ENCODE measurements at places on chromosomes 7 and 10.
A peak's percentile ranks its signal among the peaks of the same experiment; 100 is the strongest.

DNA sequence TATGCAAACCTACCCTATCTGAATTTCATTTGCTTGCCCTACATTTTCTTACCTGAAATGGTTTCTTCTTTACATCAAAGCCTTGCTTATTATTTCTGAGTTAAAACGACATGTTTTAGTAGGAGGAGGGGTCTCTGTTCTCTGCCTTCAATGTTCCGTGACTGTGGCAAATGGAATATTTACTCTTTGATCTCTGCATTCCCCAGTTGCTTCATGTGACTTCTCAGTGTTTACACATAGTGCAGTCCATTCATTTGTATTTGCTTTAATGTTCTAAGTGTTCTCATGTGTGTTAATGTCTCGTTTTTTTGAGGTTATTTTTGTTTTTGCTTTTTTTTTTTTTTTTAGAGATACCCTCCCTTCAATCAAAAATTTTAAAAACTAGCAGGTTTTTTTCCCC, 75.8 kb downstream of the GNAI1 start:
- DNase-seq, result peak; percentile 46

DNA sequence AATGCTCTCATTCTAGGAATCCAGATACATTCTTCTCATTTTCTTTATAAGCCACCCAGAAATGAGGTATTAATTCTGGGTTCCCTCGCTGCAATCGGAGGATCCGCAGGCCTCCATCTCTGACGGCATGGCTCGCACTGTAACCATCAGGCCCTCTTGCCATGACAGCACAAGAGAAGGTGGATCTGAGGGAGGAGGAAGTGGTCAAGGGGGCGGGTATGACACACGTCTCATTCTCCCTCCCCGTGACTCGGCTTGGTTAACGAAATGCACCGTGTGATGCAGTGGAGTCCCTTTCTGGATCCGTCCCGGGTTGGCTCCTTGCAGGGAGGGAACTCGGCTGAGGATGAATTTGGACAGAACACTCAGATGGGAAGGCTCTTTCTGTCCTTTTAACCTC, 280.2 kb downstream of the TCERG1L start:
- DNase-seq, result no peak

GRCh38 chr10:48224979-48225560, 49.4 kb downstream of the FRMPD2 start:
- no peak for DNase-seq

DNA sequence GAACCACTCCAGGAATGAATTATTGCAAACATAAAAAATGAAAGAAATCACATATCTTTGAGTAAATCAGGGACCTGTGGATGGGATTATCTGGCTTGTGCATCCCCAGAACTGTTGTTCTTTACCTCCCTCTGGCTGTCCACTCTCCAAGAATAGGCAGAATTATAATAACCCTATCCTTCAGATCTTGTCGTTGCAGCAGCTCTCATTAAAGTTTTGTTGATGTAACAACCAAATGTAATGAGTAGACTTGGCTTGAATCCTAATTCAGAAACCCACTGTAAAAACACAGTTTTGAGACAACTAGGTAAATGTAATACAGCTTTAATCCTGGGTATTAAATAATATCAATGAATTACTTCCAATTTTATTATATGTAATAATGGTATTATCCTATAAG, 16.2 kb downstream of the LSM5 start:
- DNase-seq, result no peak

GRCh38 chr10:100568912-100569311, 33.2 kb downstream of the HIF1AN start:
- DNase-seq, result no peak

GRCh38 chr7:150850273-150850672, 2.0 kb upstream of the AOC1 start:
- no peak for DNase-seq

GRCh38 chr7:70288781-70289456, 690.6 kb downstream of the AUTS2 start:
- DNase-seq, result no peak

- no peak for DNase-seq
Measured at GRCh38 chr7:9407816-9408215, 974.4 kb downstream of the NXPH1 start.

DNA sequence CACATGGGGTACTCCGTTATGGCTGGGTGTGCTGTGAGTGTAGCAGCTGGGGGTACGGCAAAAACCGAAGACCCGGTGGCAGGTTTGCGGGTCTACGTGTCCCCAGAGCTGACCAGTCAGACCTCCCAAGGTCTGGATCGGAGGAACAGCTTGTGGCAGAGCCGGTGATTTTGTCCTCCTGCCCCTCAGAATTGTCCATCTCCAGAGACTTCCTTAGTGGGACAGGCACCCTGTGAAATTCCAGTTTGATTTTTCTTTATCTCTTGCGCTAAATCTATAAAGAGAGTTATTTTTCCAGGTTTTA, 1.0 kb downstream of the EIF3B start:
- DNase-seq, result no peak

GRCh38 chr10:79339266-79339665, 8.0 kb upstream of the PPIF start:
- DNase-seq, result no peak

GRCh38 chr7:150686030-150686631, 625 bp downstream of the GIMAP2 start:
- DNase-seq, result no peak

DNA sequence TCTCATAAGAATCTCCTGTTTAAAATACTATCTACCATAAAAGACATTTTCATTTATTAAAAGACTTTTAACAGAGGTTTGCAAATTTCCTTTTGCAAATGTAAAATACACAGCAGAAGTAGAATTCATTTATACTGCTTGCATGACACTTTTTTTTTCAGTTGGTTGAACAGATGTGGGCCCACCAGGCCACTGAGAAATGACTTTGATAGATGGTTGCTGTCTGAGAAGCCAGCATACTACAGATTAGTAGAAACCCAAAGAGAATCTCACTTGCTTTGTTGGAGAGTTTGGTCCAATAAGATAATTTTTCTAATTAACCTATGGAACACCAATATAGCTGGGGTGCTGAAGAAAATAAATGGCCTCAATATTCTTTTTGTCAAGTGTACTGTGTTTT, 66.3 kb downstream of the PHF14 start:
- no peak for DNase-seq

DNA sequence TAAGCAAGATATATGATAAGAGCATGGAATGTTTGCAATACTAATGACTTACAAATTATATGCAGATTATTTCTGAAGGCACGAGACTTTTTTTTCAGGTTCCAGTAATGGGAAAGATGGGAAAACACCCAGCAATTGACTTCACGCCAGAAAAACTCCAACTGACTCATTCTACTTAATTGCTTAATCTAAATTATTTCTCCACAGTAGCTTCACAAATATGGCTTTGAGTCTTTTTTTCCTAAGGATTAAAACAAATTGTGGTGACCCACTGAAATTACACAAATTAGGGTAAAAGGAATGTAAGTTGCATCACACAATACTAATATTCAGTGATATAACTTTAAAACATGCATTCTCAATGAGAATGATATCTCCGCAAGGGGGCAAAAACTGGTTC, 138.7 kb downstream of the GNAI1 start:
- no peak for DNase-seq

DNA sequence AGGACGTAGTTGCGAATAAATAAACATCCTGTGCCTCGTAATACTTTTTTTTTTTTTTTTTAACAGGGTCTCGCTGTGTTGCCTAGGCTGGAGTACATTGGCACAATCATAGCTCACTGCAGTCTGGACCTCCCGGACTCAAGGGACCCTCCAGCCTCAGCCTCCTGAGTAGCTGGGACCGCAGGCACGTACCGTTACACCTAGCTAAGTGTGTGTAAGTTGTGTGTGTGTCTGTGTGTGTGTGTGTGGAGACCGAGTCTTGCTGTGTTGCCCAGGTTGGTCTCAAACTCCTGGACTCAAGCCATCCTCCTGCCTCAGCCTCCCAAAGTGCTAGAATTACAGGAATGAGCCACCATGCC, 573 bp upstream of the PON2 start:
- no peak for DNase-seq

DNA sequence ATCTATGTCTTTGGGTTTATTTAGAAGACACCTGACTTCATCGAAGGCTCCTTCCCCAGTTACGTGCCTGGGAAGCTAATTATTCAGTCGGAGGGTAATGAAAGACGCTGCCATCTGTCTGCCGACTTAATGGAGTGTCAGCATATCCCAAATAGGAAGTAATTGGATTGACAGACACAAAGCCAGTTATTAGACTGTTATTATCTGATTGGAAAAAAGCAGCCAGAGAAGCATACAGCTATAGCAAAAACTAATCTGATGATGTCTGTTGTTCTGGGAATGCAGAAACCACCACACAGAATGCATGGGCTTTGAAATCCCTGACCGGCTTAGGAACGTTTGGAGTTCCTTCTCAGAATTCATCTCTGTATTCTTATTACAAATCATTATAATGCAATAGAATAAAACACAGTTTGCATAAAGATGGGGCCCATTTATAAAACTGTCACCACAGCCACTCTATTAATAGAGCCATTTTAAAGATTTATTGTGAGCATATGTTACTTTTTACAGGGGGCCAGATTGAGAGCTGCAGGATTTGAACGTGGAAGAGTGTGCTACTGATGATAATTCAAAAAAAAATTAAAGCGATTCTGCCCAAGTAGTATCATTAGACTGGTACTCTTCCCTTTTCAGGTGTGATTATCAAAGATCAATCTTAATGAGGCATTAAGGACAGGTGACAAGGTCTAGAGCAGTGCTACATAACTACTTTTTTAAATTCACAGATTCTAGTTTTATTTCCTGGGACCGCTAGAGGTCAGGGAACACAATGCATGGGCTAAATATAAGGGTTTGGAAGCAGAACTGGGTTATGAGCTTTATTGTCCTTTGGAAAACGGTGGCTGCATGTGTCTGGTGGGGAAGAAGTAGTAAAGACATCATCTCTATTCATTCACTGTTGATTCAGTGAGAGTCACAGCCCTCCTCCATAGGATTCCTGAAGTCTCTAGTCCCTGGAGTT, 330.1 kb upstream of the LRGUK start:
- DNase-seq, result no peak

DNA sequence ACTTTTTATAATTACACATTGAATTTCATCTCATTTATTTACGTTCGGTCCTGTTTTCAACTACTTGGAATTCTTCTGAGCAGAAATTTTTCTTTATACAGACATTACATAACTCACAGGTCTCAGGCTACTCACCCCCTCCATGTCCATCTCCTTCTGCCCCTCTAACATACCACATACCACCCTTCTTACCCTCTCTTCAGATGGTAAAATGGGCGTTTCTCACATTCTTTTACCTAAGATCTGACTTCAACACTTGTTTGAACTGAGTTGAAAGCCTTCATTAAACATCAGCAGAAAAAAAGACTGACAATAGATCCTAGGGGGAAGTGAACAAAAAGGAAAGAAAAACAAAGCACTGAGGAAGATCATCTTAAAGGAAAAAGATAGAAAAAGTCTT, 309.7 kb downstream of the CTNNA3 start:
- DNase-seq, result no peak

DNA sequence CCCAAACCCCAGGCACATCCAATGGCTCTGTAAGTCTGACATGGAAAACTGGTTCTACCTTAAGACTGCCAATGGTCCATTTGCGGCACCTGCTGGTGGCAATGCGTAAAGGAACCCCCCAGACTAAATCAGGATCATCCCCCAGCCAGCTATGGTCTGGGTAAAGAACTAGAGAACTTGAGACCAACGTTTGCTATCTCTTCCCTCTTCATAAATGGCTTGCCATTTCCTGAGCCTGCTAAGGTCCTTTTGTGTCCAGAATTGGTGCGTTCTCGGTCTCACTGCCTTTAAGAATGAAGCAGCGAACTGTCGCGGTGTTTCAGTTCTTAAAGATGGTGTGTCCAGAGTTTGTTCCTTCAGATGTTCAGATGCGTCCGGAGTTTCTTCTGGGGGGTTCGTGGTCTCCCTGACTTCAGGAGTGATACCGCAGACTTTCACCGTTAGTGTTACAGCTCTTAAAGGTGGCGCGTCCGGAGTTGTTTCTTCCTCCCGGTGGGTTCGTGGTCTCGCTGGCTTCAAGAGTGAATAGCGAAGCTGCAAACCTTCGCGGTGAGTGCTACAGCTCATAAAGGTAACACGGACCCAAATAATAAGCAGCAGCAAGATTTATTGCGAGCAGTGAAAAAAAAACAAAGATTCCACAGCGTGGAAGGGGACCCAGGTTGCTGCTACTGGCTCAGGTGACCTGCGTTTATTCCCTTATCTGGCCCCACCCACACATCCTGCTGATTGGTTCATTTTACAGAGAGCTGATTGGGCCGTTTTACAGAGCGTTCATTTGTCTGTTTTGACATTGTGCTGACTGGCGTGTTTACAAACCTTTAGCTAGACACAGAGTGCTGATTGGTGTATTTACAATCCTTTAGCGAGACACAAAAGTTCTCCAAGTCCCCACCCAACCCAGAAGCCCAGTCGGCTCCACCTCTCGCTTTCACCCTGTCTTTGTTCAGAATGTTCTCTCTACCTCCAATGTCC, 95.4 kb downstream of the ELMO1 start:
- no peak for DNase-seq

- no peak for DNase-seq
Measured at GRCh38 chr7:132065989-132066603, 509.7 kb upstream of the PODXL start.

DNA sequence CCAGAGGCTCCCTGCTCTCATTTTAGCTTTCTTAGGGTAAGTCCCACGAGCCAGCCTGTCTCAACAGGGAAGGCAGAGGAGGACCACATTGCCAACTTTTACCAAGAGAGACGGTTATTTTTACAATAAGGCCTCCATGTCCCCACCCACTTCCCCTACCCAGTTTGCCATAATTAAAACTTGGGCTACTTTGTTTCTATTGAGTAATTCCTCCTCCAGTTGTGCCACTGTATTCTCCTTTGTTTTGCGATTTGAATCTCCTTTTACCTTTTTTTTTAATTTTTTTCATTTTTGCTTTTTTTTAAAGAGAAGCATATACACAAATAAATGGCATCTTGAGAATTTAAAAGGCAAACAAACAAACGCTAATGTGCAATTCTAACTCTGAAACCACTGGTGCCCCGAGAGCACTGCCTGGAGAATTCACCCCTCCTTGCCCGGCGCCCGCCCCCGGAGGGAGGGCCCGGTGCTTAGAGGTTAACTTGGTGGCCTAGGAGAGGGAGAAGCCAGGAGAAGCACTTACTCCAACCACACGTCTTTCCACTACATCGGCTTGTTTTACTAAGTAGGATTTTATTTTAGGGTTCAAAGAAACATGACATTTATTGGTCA, 282.3 kb downstream of the USP6NL start:
- DNase-seq, result no peak

DNA sequence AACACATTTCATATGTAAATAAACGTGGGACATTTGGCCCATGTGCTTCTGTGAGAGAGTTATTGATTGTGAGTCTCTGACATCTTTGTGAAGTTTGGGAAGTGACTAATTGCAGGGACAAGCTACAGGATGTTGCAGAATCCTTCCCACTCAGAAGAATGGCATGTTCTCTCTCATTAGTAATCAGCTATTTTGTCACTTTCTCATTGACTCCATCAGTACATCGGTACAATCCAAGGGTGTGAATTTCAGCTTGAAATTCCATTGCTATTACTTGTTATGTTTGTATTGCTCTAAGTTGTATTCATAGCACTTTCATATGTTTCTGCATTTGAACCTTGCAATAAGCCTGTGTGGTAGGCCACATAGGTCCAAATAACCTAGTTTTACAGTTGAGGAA, 100.0 kb upstream of the KCNMA1 start:
- DNase-seq, result no peak

GRCh38 chr7:129779602-129780256, 168.2 kb downstream of the NRF1 start:
- DNase-seq, result peak; percentile 67

GRCh38 chr10:78197628-78198272, 164.1 kb downstream of the RPS24 start:
- no peak for DNase-seq
